ENCODE measurements at places on chromosomes 5 and 9. TPM values are rescaled to one million over a fixed set of nuclear protein-coding genes. Genes with fewer than 3 reads are reported as not detected.

PRDM9 gene
- total RNA-seq: not detected

STKLD1 gene
- total RNA-seq: not detected

CYLC2 gene
- total RNA-seq: not detected

SPATA6L gene
- 0.92 TPM for total RNA-seq

ROR2 gene
- total RNA-seq: 0.03 TPM

C5orf58 gene
- total RNA-seq: 2.4 TPM

BARHL1 gene
- not detected for total RNA-seq

CBY3 gene
- not detected for total RNA-seq

NIPAL4 gene
- total RNA-seq: not detected

FGD3 gene
- not detected for total RNA-seq

ZFP2 gene
- total RNA-seq: not detected

SPINK1 gene
- not detected for total RNA-seq

SH3TC2 gene
- total RNA-seq: 24.0 TPM

TAF1L gene
- not detected for total RNA-seq

HRCT1 gene
- 3.2 TPM for total RNA-seq

- DNase-seq: no peak
Observed at GRCh38 chr5:168992687-168993086, 308.3 kb downstream of the SLIT3 start.

- DNase-seq: no peak
Observed at GRCh38 chr5:91906027-91906426, 522.9 kb upstream of the ARRDC3 start.

DNA sequence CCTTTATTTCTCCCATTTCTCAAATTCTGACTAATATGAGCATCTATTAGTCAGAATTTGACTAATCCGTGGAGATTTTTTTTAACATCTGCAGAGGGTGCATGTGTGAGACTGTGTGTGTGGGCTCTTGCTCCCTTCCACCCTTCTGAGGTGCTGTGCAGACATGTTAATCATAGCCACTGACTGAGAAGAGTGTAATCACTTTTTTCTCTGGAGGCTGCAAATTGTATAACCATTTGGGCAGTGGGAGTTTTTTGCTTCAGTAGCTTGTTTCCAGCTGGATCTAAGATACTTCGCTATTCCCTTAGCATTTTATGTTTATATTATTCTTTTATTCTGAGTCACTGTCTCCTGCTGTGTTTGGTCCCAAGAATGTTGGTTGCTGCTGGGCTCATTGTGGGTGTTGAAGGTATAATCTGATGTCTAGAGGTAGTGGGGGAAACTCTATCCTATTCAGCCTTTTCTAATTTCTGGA lies 66.2 kb downstream of the ARHGEF28 start:
- DNase-seq: peak; percentile 86

- no peak for DNase-seq
Observed at GRCh38 chr5:44891116-44891515, 82.4 kb downstream of the MRPS30 start.

GRCh38 chr9:128412120-128412790 lies 8.4 kb upstream of the CERCAM start:
- DNase-seq: peak; percentile 44

GRCh38 chr9:20014168-20014567 lies 225.3 kb upstream of the SLC24A2 start:
- no peak for DNase-seq

GRCh38 chr9:136784997-136785361 lies 6.2 kb upstream of the TMEM141 start:
- no peak for DNase-seq

DNA sequence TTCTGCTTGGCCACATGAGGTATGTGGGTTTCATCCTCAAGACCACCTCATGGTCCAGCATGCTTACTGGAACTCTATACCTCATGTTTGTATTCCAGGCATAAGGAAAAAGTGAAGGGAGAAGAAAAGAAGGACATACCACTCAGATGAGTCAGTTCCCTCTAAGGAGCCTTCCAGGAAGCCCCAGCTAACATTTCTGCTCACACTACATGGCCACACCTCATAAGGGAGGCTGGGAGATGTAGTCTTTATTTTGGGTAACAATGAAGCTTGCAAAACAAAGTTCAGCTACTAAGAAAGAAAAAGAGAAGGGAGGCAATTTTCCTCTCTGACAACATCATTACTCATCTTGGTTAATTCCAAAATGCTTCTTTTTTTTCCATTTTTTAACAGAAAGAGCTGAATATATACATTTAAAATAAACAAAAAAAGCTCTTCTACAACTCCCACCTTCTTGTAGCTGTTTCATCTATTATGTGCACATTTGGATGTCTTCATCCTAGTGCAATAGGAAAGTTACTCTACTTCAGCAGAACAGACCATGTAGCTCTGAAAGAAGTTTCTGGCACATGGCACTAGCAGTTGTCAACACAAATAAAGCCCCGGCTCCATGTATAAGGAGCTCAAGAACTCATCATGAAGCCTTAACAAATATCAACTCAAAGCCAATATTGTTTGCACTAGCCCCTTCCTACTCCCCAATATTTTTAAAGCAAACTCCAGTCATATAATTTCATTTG lies 123.6 kb upstream of the CCDC112 start:
- DNase-seq: peak; percentile 98

GRCh38 chr9:115540091-115540490 lies 422.1 kb upstream of the TNC start:
- DNase-seq: no peak

GRCh38 chr9:116271991-116272390 lies 118.4 kb downstream of the PAPPA start:
- DNase-seq: no peak

GRCh38 chr9:17875886-17876285 lies 297.0 kb downstream of the SH3GL2 start:
- no peak for DNase-seq

DNA sequence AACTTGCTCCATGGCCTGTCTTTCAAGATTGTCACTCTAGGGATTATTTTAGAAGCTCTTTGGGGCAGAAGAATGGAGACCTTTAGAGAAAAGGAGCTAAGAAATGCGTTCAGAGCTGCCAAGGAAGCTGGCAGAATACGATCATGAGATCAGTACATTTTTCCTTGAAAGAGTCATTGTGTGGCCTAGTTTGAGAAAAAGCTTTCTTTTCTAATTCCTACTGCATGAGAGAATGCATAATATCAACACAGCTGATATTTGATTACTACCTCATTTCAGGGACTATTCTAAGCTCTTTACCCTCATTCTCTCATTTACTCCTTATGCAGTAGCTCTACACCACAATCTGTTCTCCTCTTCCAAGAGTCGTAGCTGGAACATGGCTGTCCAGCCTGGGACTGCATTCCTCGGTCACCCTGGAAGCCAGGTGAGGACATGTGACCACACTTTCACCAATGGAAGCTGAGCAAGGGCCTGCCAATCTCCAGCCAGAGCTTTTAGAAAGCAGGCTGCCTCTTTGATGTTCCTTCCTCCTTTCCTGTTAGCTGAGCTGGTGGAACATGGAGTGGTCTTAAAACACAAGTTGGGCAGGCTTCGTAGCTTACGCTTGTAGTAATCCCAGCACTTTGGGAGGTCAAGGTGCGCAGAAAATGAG lies 99.3 kb upstream of the LHFPL2 start:
- peak; percentile 19 for DNase-seq

GRCh38 chr9:37209431-37210386 lies 89.3 kb downstream of the ZCCHC7 start:
- DNase-seq: no peak

DNA sequence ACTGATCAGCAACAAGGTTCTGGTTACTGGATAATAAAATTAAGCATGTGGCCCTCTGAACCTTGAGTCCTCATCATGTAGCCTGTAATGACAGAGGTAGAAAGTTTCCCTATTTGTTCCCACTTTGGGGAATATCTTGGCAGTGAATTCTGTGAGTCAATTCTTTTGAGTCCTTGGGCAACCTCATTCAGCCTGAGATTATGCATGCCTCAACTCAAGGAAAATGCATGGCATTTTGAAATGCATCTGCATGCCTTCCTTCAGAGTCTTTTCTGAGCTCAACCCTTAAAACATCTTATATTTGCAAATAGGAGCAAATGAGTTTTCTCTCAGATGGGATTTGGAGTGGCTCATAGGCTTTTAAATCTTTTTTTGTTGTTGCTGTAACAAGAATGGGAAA lies 218.1 kb upstream of the CD180 start:
- no peak for DNase-seq

DNA sequence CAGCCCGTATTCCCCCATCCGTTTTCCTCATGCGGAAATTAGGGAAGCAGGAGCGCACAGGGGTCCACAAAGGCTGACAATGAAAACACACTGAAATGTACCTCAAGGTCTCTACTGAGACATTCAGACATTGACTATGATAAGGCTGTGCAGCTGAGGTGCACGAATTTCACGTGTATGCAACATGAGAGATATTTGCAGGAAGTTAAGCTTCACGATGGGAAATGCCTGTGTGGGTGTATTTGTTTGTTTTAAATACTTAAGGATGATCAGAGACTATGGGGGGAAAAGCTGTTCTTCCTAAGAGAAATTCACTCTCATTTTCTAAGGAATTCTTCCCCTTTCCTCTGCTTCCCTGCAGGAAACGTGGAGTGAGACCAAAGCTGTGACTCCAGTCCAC lies 2.6 kb upstream of the SPATA31E1 start:
- no peak for DNase-seq

- no peak for DNase-seq
Observed at GRCh38 chr9:136122425-136123383, 4.0 kb upstream of the TMEM250 start.

DNA sequence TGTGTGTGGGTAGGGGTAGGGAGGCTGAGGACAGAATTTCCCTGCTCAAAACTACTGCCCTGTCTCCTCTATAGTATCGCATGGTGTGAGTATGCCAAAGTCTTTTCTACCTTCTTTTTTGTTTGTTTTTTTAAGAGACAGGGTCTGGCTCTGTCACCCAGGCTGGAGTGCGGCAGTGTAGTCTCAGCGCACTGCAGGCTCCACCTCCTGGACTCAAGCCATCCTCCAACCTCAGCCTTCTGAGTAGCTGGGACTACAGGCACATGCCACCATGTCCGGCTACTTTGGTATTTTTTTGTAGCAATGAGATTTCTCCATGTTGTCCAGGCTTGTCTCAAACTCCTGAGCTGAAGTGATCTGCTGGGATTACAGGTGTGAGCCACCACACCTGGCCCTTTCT lies 2.5 kb downstream of the SRP19 start:
- DNase-seq: no peak

GRCh38 chr9:101706261-101706798 lies 32.1 kb downstream of the GRIN3A start:
- DNase-seq: no peak

DNA sequence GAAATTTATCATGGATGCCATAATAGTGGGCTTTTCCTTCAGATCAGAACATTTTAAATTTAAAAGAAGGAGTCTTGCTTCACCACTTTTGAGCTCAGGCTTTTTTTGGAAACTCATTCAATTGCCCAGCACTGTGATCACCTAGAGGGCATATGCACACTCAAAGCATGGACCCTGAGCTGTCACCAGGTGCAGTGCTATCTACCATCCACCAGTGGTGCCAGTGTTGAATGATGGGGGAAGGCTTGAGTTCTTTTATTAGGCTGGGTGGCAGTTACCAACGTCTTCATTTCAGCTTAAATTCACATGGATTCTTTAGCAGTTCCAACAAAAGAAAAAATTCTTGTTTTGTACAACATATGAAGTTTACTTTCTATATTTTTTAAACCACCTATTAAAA lies 164.1 kb downstream of the CFAP90 start:
- no peak for DNase-seq

GRCh38 chr9:31210978-31211570 lies 1173.4 kb upstream of the ACO1 start:
- peak; percentile 5 for DNase-seq

DNA sequence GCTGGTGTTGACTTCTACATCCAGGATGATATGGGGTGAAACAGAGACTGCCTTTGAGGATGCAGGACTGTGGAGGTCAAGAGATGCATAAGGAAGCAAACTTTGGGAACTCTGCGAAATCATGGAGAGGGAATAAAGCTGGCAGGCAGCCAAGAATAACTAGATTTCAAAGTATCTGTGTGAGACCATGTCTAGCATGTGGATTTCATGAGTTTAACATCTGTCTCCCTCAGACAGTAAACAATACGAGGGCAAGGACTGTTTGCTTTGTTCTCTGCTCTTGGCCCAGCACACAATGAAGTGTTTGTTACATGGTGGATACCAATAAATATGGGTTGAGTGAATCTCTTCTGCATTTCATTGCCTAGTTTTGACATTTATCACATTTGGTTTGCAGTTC lies 71.3 kb downstream of the RASEF start:
- no peak for DNase-seq

GRCh38 chr5:176466245-176466871 lies 18.2 kb downstream of the FAF2 start:
- DNase-seq: no peak

DNA sequence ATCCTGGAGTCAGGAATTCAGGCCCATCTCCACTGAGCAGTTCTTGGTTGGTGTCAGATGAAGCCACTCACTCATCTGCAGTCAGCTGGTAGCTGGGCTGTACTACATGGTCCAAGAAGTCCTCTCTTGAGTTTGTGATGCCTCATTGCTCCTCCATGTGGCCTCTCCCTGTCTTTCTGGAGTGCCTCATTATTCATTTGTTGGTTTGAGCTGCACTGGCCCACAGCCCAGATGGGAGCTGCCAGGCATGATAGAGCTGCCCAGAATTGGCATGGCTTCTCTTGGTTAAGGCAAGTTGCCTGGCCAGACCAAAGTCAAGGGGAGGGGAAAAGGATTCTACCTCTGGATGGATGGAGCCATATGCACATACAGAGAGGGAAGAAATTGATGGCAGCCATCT lies 8.0 kb downstream of the PTCD2 start:
- peak; percentile 79 for DNase-seq

GRCh38 chr5:123476731-123477130 lies 35.2 kb upstream of the CSNK1G3 start:
- no peak for DNase-seq

DNA sequence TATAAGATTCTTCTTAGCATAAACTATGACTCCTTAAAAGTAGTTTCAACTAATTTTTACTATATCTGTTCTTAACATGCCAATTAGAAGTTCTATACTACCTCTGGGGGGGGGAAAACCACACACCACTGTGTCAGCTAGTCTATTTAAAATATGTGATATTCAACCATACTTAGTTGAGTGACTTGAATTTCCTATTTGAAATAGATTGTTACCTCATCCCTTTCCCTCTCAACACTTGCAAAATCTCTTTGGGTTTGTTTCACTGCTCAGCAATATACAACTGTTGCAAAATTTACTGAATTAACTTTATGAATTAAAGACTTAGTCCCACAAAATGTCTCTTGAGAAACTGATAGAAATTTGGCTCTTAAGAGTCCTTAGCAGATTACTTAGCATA lies 151.1 kb upstream of the POU5F2 start:
- DNase-seq: no peak

GRCh38 chr5:54704333-54704732 lies 186.8 kb downstream of the SNX18 start:
- DNase-seq: no peak

GRCh38 chr9:129879991-129880653 lies 44.9 kb downstream of the USP20 start:
- DNase-seq: no peak

GRCh38 chr5:52796516-52797103 lies 8.9 kb downstream of the ITGA1 start:
- no peak for DNase-seq

All from HT1080 (cell line).